ENCODE measurements at places on chromosomes 16 and 17. TPM values are rescaled to one million over a fixed set of nuclear protein-coding genes. Genes with fewer than 3 reads are reported as not detected.

- H3K27me3 ChIP-seq: no peaks in the 10 kb centered on the region
- H3K4me1 ChIP-seq: peaks cover 19% of the 10 kb centered on the region
- H3K27ac ChIP-seq: peak overlapping the region; percentile 84
- H3K4me3 ChIP-seq: peak overlapping the region; percentile 0
- no peak for DNase-seq
Measured at GRCh38 chr17:80761110-80761871, 216.7 kb downstream of the RPTOR start.

DNA sequence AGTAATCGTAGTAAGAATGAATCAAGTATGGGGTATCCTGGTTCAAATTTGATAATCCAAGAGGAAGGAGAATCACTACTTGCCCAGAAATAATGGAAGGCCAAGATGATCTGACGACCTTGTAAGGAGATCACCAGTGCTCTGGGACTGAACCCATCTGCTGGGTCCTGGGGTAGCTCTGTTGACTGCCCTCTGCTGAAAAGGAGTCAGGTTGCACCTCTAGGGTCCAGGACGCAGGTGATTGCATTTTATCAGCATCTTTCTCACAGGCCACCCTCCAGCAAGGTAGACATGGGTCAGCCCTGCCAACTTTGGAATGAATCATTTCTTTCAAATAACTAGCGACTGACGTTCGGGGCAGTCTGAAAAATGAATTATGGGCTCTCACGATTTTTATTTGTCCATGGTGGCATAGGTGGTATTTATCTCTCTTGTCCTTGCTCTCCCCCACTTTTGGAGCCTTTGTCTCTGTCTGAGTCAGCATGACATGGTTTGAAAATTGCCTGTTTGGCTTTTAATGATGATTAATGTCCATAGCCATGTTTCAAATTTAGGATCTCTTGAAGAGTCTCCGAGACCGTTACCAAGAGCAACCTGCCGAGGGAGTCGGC lies 163.7 kb downstream of the MSI2 start:
- H3K27ac ChIP-seq: no peak overlapping the region
- no peaks in the 10 kb centered on the region for H3K36me3 ChIP-seq
- H3K4me3 ChIP-seq: no peak overlapping the region
- DNase-seq: no peak
- H3K4me1 ChIP-seq: peaks cover 23% of the 10 kb centered on the region
- no peaks in the 10 kb centered on the region for H3K27me3 ChIP-seq

- no peak for DNase-seq
- H3K27ac ChIP-seq: no peak overlapping the region
- H3K4me1 ChIP-seq: peaks cover 3% of the 10 kb centered on the region
- H3K4me3 ChIP-seq: no peak overlapping the region
- no peaks in the 10 kb centered on the region for H3K27me3 ChIP-seq
- no peaks in the 10 kb centered on the region for H3K36me3 ChIP-seq
Measured at GRCh38 chr16:69014811-69015210, 90.6 kb upstream of the HAS3 start.

DNA sequence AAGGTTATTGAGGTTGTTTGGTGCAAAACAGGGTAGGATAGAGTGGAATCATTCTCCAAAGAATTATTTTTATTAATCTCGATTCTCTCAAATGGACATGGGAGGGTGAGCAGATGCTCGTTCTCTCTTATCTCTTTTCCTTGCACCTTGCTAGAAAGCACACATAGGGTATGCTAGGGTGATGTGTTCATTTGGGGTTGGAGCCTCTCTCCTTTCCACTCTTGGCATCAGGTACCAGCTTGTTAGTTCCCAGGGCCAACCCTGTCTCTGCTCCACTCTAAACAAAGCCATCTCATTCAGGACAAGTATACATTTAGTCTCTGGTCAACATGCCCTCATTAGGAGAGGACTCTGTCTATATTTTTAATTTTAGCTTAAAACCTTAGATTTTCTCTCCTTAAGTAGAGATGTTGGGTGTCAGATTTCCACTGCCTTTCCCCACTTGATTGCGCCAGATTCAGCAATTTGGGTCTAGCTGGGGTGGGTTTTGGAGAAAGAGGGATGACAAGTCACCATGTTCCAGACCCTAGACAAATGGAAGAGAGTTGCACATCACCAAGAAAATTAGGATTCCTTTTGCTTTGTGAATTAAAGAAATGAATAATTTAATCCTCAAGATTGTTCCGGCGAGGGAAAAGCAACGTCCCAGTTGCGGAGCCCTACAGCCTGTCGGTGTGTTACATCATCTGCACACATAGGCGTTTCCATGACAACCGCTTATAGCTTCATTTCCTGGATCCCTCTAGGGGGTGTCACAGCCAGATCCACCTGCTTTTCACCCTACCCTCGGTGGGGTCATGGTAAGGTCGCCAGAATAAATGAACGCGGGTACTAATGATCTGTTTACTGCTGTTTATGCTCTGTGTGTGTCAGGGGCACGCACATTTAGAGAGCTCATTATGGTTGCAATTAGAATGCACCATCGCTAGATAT lies 41.6 kb downstream of the SNX11 start:
- H3K36me3 ChIP-seq: no peaks in the 10 kb centered on the region
- no peak overlapping the region for H3K4me3 ChIP-seq
- H3K27ac ChIP-seq: no peak overlapping the region
- H3K4me1 ChIP-seq: peaks cover 15% of the 10 kb centered on the region

- no peaks in the 10 kb centered on the region for H3K27me3 ChIP-seq
- no peak overlapping the region for H3K27ac ChIP-seq
- no peaks in the 10 kb centered on the region for H3K36me3 ChIP-seq
- H3K4me1 ChIP-seq: no peaks in the 10 kb centered on the region
Measured at GRCh38 chr16:56241596-56241995, 50.3 kb downstream of the GNAO1 start.

- no peaks in the 10 kb centered on the region for H3K27me3 ChIP-seq
- no peak overlapping the region for H3K4me3 ChIP-seq
- no peak overlapping the region for H3K27ac ChIP-seq
Measured at GRCh38 chr16:76210157-76210556, 67.0 kb upstream of the CNTNAP4 start.

The TCAP gene
- 0.67 TPM for polyA plus RNA-seq

DNA sequence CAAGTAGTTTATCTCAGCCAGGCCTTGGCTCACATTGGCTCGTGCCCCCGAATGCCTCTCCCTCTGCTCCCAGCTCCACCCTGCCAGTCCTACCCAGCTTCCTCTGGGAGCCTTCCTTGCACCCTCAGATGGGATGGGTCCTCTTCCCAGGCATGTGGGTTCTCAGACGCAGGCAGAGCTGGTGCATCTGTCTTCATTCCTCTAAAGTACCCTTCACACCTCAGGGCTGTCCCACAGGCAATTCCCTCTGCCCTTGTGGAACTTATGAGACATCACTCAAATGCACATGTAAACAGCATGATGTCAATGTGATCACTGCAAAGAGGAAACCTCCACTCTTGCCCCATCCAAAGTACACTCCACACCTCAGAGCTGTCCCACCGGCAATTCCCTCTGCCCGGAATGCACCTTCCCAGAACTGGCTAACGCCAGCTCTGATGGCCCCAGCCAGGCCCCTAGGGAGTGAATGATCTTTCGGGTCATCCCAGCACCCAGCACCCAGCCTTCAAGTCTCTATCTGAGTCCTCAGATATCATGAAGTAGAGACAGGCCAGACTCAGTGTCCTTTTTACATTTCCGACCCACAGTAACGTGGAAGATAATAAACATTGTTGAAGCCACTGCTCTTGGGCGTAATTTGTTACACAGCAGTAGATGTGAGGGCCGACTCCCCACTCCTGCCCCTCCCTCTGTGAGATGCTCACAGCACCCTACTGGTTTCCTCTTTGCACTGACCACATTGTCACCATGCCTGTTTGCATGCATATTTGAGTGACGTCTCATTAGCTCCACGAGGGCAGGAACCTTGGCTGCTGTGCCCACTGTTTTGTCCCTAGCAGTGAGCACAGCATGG lies 85.4 kb downstream of the N4BP1 start:
- no peaks in the 10 kb centered on the region for H3K27me3 ChIP-seq
- no peaks in the 10 kb centered on the region for H3K36me3 ChIP-seq
- H3K4me3 ChIP-seq: no peak overlapping the region
- H3K4me1 ChIP-seq: no peaks in the 10 kb centered on the region
- no peak for DNase-seq
- no peak overlapping the region for H3K27ac ChIP-seq

DNA sequence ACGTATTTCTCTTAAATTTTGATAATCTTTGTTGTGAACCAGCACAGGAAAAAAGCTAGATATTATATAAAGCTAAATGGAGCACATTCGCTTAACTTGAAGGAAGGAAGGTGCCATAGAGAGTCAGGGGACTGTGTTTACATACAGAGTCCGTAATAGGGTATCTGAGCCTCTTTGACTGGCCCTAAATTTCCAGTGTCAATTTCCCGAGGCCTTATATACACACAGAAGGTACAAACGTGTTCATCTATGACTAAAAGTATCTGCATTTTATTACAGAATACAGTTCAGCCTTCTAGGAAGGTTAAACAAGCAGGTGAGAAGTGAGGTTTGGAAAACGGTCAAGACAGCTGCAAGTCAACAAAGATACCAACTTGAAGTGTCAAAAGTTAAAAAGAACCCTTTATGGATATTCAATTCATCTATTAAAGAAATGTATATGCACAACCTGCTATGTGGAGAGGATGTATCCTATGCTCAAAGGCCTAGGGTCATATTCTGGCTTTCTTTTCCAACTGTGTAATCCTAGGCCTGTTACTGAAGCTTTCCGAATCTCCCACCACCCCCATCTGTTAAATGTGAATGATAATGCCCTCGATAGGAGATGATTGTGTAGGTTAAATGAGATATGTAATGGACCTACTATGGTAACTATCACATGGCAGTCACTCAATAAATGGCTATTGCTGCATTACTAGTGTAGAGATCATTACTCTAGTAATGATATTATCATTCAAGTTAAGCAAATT lies 263.7 kb upstream of the MAF start:
- H3K4me1 ChIP-seq: no peaks in the 10 kb centered on the region
- no peak overlapping the region for H3K4me3 ChIP-seq

DNA sequence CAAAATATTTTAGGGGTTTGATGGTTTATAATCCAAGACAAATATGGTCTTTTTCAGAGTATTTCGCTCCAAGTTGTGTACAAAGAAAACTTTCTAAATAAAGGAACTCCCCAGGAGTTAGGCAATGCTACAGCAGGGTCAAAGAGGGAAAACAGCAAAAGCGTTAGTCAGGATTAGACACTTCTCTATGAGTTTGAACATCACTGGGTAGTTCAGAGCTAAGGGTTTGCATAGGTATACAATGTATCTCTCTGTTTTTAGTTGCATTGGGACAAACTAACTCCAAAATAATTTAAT lies 34.8 kb downstream of the FAM20A start:
- H3K27me3 ChIP-seq: no peaks in the 10 kb centered on the region
- no peak overlapping the region for H3K27ac ChIP-seq
- H3K36me3 ChIP-seq: no peaks in the 10 kb centered on the region
- no peak overlapping the region for H3K4me3 ChIP-seq
- H3K4me1 ChIP-seq: no peaks in the 10 kb centered on the region

GRCh38 chr16:88461331-88462269 lies 8.5 kb downstream of the ZFPM1 start:
- peak overlapping the region; percentile 50 for H3K27ac ChIP-seq
- no peaks in the 10 kb centered on the region for H3K4me1 ChIP-seq
- no peaks in the 10 kb centered on the region for H3K36me3 ChIP-seq
- no peak overlapping the region for H3K4me3 ChIP-seq

DNA sequence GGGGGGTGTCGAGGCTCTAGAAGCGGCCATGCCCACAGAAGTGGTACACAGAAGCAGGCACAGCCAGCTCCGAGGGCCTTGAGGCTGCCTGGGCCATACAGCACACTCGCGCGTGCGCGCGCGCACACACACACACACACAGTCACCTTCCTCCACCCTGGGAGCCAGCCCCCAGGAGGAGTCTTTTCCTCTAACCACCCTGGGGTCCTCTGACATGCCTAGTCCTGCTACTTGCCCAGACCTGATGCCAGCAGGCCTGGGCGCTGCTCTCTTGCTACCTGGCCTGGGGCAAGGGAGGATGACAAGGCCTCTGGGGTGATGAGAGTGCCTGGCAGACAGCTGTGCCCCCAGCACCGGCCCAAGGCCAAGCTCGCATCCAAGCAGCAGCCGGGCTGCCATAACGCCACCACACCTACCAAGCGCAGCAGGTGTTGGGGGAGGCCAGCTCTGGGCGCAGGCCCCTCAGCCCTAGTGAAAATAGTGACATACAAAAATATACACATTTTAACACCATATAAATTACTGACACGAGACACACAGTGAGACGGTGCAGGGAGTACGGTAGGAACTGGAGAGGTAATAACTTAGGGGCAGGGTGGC lies 41.1 kb downstream of the TSC2 start:
- H3K27ac ChIP-seq: no peak overlapping the region
- no peak overlapping the region for H3K4me3 ChIP-seq
- H3K4me1 ChIP-seq: no peaks in the 10 kb centered on the region
- H3K27me3 ChIP-seq: no peaks in the 10 kb centered on the region

DNA sequence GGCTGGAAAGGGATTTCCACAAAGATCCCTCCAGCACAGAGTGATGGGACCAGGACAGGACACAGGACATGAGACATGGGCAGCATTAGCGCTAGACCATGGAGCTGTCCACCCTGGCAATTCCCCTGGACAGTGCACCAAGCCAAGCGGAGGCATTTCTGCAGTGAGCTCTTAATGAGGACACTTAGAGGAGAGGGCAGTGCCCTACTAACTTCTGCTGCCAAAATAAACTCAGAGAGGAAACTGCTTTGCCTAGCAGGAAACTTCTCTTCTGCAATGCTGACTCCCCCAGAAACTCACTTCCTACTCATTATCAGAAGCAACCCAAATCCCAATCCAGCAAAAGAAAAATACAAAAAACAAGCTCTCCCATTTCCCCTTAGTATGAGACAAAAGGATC lies 119.2 kb downstream of the HS3ST2 start:
- no peak for DNase-seq
- H3K4me1 ChIP-seq: no peaks in the 10 kb centered on the region
- H3K27me3 ChIP-seq: no peaks in the 10 kb centered on the region
- H3K27ac ChIP-seq: no peak overlapping the region
- H3K36me3 ChIP-seq: no peaks in the 10 kb centered on the region
- H3K4me3 ChIP-seq: no peak overlapping the region

GRCh38 chr16:85615014-85615851 lies 2.1 kb downstream of the GSE1 start:
- peaks cover 64% of the 10 kb centered on the region for H3K4me1 ChIP-seq
- DNase-seq: no peak
- H3K4me3 ChIP-seq: no peak overlapping the region
- peak overlapping the region; percentile 97 for H3K27ac ChIP-seq
- H3K36me3 ChIP-seq: no peaks in the 10 kb centered on the region

GRCh38 chr17:39822051-39822451 lies 42.1 kb downstream of the IKZF3 start:
- no peaks in the 10 kb centered on the region for H3K36me3 ChIP-seq
- H3K4me3 ChIP-seq: no peak overlapping the region

DNA sequence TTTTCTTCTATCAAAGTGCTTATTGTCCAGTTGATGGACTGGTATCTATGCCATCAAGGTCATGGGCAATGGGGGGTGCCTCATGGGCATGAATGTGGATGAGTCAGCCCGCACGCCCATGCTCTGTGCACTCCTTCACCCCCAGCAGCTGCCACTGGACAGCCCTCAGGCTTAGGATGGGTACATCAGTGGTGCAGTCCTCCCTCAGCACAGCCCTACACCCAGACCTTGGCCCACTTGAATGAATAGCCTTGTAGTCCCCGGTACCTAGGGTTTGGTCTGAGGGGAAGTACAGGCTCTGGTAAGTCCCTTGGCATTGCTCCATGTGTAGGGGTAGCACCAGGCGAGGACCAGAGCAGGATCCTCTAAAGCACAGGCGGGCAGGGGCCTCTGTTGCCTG lies 10.4 kb upstream of the GNA13 start:
- H3K27ac ChIP-seq: no peak overlapping the region
- no peaks in the 10 kb centered on the region for H3K36me3 ChIP-seq
- no peaks in the 10 kb centered on the region for H3K27me3 ChIP-seq
- no peak for DNase-seq
- no peak overlapping the region for H3K4me3 ChIP-seq

- no peaks in the 10 kb centered on the region for H3K4me1 ChIP-seq
- no peak for DNase-seq
Measured at GRCh38 chr16:66332634-66333610, 33.6 kb upstream of the CDH5 start.

The TEKT5 gene
- not detected for polyA plus RNA-seq

The CAMTA2 gene
- polyA plus RNA-seq: 27.0 TPM

The CHST5 gene
- 0.18 TPM for polyA plus RNA-seq

All from SK-N-SH (cell line).